ENCODE measurements at places on chromosomes 4 and X. TPM values are rescaled to one million over a fixed set of nuclear protein-coding genes. Genes with fewer than 3 reads are reported as not detected.

Gene ETDB
- polyA plus RNA-seq, result not detected

DNA sequence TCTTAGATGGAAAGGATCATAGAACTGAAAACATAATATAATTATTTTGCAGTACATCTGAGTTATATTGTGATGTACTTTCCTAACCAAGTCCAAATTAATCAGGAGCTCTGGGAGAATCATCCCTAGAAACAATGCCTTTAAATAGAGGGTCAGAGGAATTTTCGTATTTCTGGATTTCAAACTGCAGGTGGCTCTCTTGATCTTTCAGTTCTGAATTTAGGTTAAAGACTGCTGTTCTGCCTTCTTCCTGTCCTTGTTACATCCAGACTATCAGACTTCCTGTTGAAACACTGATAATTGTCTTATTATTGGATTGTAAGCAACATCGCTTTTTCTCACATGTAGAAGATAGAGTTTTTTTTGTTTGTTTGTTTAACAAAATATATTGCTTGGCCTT lies 142.7 kb downstream of the RPA4 start:
- DNase-seq, result no peak

GRCh38 chrX:11724122-11725017 lies 33.7 kb upstream of the MSL3 start:
- DNase-seq, result no peak

- DNase-seq, result no peak
These were observed 64.3 kb downstream of the RASL11B start for GRCh38 chr4:52926196-52926974.

Measured in H1 (cell line).